Fibroblast of mammary gland (primary cell): ENCODE measurements at places on chromosomes 4 and X.

- DNase-seq = no peak
These were observed 157.9 kb downstream of the AMELX start for GRCh38 chrX:11451151-11451550.

- DNase-seq = peak; percentile 25
These were observed 76.0 kb downstream of the SPIN4 start for GRCh38 chrX:63275127-63275526.

DNA sequence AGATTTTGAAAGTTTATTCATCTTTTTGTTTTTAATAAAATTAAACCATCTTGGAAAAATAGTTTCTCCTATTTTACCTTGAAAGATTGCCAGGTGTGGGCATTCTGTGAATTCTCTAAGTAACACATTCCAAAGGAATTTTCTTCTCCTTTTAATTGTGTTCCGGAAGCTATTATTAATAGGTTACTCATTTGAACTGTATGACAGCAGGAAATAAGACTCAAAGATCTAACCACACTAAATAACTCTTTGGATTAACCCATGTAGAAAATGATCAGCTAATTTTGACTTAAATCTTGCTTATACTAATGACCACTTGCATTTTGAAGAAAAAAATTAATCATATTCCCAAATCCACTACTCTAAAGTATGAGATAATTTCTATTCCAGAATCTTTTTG, 17.6 kb upstream of the CCNI start:
- DNase-seq = no peak

DNA sequence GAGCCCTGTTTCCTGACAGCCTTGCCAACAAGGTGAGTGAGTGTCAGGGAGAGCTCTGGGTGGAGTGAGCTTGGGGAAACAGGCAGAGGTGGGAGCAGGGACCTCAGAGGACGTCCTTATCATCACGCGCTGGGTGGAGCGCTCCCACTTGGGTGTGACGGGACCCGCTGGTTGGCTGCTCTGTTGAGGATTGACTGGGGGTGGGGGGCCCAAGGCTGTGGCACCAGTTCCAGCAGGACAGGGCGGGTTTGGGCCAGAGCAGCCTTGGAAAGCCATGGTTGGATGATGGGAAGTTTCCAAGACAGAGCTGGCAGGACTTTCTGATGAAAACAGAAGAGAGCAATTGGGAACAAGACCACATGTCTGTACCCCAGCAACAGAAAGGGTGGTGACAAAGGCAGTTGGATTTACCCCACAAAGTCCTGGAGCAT, 3.0 kb upstream of the PCGF3 start:
- no peak for DNase-seq

- peak; percentile 41 for DNase-seq
These were observed 25.9 kb downstream of the RNF175 start for GRCh38 chr4:153733751-153734448.

DNA sequence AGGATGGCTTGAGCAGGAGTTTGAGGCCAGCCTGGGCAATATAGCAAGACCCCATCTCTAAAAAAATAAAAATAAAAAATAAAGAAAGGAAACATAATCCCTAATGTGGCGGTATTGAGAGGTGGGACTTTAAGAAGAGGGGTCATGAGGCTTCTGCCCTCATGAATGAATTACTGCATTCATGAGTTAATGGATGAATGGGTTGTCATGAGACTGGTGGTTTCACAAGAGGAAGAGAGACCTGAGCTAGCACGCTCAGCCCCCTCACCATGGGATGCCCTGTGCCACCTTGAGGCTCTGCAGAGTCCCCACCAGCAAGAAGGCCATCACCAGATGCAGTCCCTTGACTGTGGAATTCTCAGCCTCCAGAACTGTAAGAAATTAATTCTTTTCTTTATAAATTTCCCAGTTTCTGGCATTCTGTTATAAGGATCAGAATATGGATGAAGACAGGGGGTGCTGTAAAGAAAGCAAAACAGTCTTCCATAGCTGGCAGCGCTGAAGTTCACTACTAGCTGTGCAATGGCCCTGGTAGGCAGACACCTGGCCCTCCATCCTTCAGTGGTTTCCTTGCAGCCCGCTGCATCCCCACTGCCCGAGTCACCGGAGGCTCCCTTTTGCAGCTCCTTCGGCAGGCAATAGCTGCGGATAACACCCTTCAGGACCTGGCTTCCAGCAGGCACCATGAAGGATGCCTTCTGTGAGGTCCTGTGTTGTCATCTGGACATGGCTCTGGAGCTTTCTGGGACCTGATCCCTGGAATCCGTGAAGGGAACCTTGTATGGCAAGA, 44.8 kb upstream of the NSG1 start:
- DNase-seq = no peak

GRCh38 chrX:53031380-53031779, 17.2 kb upstream of the GPR173 start:
- DNase-seq = no peak

DNA sequence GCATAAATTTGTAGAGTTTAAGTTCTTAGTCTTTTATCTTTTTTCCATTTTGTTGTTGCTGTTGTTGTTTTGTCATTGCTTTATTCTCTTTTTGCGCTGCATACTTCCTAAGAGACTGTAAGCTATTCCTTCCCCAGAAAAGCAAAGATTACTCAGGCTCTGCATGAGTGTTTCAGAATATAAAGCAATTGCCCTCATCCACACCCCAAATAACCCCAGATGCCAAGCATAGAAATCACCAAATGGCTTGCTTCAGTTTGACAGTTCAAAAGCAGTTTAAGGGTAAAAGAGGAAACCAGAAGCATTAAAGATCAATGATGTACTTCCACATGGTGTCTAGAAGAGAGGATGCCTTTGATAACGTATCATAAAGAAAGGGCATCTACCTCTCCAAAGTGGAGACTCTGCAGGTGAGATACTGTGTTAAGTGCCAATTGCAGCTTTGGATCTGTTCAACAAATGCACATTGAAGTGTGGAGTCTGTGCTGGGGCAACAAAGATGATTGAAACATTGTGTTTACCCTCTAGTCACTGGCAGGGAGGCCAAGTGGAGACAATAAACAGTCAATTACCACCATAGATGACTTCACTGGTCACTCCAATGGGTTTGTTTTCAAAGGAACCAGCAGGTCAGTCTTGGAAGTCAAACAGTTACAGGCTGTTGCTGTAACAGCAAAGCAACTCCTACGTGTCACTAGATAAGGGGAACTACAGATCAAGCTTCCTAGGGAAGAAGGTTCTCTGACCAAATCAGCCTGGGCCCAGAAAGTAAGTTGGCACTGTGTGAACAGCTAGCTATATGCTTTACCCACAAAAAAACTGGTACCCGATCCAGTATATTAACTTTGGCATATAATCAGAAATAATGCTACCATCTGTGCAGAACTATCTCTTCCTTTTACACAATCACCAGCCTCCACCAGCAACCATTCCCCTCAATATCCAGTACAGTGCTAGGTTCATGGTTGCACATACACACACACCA, 40.6 kb upstream of the IL21 start:
- no peak for DNase-seq

- no peak for DNase-seq
These were observed 58.5 kb downstream of the KDM6A start for GRCh38 chrX:44931441-44931973.

DNA sequence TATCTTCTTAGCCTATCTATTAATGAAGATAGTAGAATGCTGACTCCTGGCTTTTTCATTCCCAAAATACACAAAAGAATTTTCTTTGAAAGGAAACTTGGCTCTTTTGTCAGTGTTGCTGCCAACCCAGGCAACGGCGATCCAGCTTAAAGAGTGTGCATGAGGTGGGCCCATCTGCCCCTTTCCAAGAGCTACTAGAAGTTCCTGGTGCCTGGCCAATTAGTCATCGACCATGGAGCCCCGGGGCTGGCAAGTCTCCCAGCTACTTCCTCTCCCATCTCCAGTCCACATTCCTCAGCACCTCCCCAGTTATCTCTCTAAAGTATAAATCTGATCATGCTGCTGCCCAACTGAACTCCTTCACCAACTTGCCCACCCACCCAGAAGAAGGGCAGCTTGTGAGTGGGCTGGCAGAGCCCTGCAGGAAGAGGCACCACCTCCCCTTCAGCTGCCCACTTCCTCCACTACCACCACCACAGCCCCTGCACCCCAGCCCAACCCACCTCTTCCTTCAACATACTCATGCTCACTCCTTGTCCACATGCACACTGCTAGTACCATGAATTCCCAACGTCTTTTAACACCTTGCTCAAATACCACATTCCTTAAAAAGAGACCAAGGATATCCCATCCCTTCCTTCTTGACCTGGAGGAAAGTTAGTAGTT, 158.2 kb upstream of the MAP3K15 start:
- DNase-seq = peak; percentile 95

- peak; percentile 80 for DNase-seq
These were observed 85.3 kb upstream of the RBPJ start for GRCh38 chr4:26235500-26235899.

GRCh38 chr4:21749924-21750323, 198.6 kb downstream of the KCNIP4 start:
- DNase-seq = no peak

GRCh38 chrX:38654302-38654701, 93.0 kb downstream of the TSPAN7 start:
- DNase-seq = peak; percentile 35

GRCh38 chr4:123628288-123628687, 231.7 kb downstream of the SPRY1 start:
- DNase-seq = no peak

DNA sequence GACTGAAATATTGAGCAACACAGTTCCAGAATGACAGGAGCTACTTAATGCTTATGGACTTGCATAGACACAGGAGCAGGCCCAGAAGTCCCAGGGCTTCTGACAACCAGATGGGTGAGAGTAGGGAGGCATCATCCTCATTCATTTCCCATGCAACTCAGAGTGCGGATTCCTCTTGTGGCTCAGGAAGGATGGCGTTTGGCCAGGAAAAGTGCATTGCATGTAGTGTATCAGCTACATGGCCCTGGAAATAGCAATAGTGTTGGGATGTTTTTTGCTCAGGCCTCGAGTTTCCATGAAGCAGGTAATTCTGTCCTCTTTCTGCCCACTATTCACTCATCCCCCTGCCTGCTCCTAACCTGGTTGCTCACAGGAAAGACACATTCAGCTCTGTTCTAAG, 136.6 kb downstream of the PDGFRA start:
- no peak for DNase-seq

GRCh38 chr4:120842031-120842430, 80.5 kb downstream of the PRDM5 start:
- peak; percentile 65 for DNase-seq

- peak; percentile 84 for DNase-seq
These were observed 104.2 kb downstream of the AFF1 start for GRCh38 chr4:87038837-87039615.

DNA sequence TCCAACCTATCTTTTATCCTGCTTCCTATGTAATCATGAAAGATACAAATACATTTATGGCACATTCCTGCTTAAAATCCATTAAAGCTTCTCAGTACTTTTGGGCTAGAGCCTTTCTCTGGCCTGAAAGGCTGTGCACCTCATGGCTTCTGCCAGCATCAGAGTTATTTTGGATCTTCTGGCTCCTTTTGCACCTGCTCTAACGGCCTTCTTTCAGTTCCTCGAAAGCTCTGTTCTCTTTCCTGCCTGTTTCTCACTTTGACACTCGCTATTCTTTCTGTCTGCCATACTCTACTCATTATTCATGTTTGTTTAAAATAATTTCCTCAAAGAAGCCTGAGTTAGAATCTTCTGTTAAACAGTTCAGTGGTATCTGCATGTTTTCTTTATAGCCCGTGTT, 86.0 kb downstream of the LRP2BP start:
- DNase-seq = no peak

GRCh38 chrX:135389717-135390116, 32.0 kb upstream of the SMIM10L2A start:
- DNase-seq = peak; percentile 8

DNA sequence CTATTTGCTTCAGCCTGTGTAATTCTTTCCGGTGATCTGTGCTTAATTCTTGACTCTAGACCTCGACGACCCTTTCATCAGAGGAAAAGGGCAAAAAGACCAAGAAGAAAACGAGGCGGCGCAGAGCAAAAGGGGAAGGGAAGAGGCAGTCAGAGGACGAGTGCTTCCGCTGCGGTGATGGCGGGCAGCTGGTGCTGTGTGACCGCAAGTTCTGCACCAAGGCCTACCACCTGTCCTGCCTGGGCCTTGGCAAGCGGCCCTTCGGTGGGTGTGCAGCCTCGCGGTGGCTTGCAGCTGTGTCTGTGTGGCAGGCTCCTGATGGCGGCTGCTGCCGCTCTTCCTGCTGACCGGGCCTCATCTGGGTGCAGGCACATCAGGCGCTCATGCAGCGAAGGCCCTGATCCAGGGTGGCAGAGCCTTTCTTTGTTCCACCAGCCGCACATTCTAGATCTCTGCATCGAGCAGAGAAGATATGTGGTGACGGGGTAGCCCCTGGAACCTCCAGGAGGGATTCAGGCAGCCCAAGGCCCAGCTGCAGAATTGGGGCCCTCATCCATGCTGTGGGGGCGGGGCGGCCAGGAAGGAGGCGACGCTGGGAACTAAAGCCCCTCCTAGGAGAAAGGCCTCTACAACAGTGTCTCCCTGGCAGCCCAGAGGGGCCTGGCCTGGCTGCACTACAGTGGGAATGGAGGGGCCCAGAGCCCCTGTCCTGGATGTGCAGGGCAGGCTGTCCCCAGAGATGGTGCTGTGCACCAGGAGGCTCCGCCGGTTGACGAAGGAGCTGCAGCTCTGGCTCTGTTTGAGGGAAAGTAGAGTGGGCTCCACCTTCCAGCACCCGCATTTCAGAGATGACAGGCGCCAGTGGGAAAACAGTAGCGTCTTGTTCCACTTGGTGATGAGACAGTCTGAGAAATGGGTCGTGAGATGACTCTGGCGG, 32.1 kb downstream of the NELFA start:
- no peak for DNase-seq

- DNase-seq = peak; percentile 91
These were observed 38.2 kb downstream of the NHS start for GRCh38 chrX:17413228-17413627.

GRCh38 chr4:109113521-109113920, 188.9 kb downstream of the COL25A1 start:
- DNase-seq = peak; percentile 42

- DNase-seq = no peak
These were observed 8.5 kb downstream of the FRMD7 start for GRCh38 chrX:132119283-132119682.

DNA sequence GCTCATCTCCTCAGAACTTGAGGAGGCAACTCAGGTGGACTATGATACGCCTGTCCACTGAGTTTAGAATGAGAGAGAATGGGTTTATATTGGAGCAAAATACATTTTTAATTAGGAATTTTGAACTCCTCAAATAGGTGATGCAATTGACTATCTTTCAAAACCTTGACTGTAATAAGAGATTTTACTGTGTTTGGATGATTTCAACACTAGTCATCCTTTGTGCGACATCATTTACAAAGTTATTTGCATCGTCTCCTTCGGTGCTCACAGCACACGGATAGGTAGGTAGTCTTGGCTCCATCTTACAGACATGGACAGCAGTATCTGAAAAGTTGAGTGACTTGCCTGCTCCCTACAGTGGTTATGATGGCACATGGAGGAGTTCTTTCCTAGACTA, 67.0 kb downstream of the AASDH start:
- DNase-seq = peak; percentile 64

GRCh38 chrX:66012094-66012534, 27.8 kb downstream of the VSIG4 start:
- DNase-seq = no peak

DNA sequence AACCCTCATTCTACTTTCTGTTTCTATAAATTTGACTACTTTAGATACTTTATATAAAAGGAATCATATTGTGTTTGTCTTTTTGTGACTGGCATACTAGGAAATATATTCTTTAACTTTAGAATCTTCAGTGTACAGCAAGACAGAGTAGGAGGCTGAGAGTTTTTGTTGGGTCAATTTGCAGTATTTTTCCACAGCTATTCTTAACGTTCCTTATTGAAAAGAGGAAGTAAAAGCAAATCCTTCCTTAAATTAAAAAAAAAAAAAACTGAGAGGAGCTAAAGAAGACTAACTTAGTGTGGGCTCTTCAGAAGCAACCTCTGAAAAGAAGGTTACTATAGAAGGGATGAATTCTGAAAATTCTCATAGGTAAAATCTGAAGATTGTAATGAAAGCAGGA, 1194.6 kb downstream of the ADGRL3 start:
- DNase-seq = no peak
